Uterus (tissue), 4 donors: ENCODE measurements at places on chromosomes 2 and 18. TPM values are rescaled to one million over a fixed set of nuclear protein-coding genes. Genes with fewer than 3 reads are reported as not detected.

DNA sequence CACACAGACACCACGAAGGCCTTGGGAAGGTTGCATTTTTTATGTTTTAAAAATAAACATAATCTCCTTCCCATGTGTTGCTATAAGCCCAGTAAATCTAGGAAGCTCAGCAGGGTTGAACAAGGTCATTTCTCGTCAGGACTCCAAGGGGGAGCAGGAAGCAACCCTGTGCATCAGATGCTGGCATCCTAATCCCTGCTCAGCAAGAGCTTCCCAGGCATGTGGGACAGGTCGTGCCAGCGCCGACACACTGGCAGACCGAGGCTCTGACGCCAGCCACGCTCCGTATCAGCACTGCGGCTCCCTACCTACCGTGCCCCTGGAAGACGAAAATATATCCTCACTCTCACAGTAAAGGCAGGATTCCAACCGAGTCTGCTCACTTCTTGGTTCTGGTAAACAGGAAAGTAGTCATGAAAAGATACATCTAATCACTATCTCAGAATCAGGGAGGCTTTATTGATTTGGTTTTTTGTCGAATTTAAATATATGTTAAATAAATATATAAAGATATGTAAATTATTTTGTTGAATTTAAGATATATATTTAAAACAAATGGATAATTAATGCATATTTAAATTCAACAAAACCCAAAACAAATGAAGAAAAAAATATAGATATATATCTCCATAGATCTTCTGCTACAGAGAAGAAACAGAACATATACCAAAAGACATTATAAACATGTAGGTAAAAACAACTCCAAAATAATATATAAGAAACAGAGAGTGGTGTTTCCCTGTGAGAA is 61.4 kb downstream of the TXNL1 start:
- DNase-seq, result no peak
- no peaks in the 10 kb centered on the region for H3K36me3 ChIP-seq
- no peaks in the 10 kb centered on the region for H3K27me3 ChIP-seq
- H3K4me1 ChIP-seq, result no peaks in the 10 kb centered on the region
- no peak overlapping the region for H3K27ac ChIP-seq

GRCh38 chr2:44718431-44718830 is 223.1 kb upstream of the SIX3 start:
- no peak overlapping the region for H3K4me3 ChIP-seq
- H3K27me3 ChIP-seq, result no peaks in the 10 kb centered on the region
- DNase-seq, result no peak
- no peaks in the 10 kb centered on the region for H3K36me3 ChIP-seq
- H3K4me1 ChIP-seq, result no peaks in the 10 kb centered on the region

DNA sequence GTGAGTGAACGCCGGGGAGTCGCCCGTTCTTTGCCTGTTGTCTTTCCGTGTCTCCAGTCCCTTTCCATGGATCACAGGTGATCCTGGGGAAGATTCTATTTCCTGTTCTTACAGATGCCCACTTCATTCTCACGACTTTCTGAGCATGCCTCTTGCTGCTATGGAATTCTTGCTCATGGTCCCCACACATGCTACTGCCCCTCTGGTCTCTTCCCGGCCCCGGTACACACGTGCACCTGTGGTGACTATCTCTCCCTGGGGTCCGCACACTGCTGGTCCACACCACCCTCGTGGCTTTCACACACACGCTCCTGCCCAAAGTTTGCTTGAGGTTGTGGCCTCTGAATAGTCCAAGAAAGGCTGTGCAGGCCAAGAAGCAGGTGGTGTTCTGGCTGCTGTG is 67.9 kb upstream of the ALKAL2 start:
- H3K4me3 ChIP-seq, result no peak overlapping the region
- H3K27ac ChIP-seq, result no peak overlapping the region
- no peaks in the 10 kb centered on the region for H3K36me3 ChIP-seq
- no peaks in the 10 kb centered on the region for H3K4me1 ChIP-seq
- no peak for DNase-seq
- H3K27me3 ChIP-seq, result no peaks in the 10 kb centered on the region

SCN2A gene
- 15.8 TPM for total RNA-seq

DNA sequence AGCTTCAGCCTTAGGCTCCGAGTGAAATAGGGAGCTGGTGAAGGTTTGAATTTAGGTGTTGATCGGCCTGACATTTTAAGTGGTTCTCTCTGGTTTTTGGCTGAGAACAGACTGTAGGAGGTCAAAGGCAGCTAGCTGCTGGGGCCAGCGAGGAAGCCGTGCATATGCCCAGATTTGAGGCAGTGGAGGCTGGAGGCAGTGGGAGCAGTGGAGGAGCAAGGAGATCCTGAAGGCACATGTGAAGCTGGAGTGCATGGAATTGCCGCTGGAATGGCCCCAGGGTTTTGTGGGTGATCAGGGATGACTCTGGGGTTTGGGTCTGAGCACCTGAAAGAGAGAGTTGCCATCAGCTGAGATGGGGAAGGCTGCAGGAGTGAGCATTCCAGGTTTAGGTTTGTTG is 25.1 kb downstream of the STEAP3 start:
- no peaks in the 10 kb centered on the region for H3K27me3 ChIP-seq
- H3K4me1 ChIP-seq, result no peaks in the 10 kb centered on the region
- no peak overlapping the region for H3K4me3 ChIP-seq
- no peaks in the 10 kb centered on the region for H3K36me3 ChIP-seq

DNA sequence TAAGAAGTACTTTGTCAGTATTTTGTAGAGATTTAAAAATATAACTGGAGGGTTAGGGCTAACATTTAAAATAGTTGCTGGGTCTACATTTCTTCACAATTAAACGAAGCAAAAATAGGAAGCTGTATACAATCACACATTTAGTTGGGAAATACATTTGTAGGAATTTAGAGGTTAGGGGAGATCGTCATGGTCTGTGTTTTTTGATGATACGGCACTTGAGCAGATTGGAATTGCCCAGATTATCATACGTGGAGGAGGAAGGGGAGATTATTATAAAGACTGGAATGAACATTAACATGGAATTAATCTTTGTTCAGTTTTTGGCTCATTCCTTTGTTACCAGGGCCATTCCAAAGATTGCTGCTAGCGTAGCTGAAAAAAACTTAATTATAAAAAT is 84.6 kb downstream of the MTA3 start:
- H3K27me3 ChIP-seq, result no peaks in the 10 kb centered on the region
- H3K4me1 ChIP-seq, result no peaks in the 10 kb centered on the region
- DNase-seq, result no peak
- H3K4me3 ChIP-seq, result no peak overlapping the region

DNA sequence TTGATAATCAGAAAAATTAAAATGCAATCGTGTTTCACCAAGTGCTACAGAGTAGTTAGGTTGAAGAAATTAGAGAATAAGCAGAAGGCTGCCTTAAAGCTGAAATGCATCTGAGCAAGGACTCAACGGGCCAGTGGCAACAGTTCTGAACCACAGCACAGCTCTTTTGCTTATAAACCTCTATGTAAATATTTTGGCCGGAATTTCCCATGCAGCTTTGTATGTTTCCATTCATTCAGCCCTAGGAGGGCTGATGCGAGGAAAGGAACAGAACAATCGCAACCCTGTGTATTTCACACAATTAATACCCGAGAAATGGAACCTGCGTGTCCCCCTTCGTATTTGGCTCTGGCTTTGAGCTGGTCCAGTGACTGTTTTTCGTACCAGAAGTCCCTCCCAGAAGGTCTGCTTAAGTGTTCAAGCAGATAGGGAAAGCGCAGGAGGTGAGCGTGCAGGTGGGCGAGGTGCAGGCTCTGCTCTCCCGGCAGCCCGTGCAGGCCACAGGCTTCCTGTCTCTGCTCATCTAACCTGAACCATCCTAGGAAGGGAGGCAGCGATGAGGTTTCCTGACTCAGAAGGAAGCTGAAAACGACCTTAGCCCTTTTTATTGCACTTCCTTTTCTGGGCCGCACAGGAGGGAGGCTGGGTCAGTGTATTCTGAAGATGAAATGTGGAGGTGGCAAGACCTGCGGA is 67.3 kb downstream of the ASB1 start:
- H3K27ac ChIP-seq, result no peak overlapping the region
- no peaks in the 10 kb centered on the region for H3K27me3 ChIP-seq
- H3K4me3 ChIP-seq, result no peak overlapping the region
- DNase-seq, result no peak
- H3K4me1 ChIP-seq, result no peaks in the 10 kb centered on the region
- no peaks in the 10 kb centered on the region for H3K36me3 ChIP-seq

DNA sequence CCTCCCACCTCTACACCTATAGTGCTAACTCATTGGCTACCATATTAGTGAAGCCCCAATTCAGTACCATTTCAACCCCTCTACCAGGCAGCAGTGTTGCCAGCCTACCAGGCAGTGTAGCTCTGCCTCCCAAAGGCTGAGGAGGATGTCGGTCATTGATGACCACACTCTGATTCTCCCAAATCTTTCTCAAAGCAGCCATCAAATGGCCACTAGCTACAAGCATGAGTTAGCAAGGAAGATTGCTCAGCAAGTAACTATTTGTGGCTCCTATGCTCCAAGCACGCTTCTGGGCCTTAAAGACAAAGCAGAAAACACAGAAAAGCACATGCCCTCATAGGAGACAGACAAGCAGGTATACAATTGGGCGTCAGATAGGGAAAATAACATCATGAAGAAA is 42.7 kb upstream of the AFF3 start:
- no peaks in the 10 kb centered on the region for H3K4me1 ChIP-seq
- no peaks in the 10 kb centered on the region for H3K27me3 ChIP-seq
- no peak overlapping the region for H3K27ac ChIP-seq
- no peak overlapping the region for H3K4me3 ChIP-seq
- no peaks in the 10 kb centered on the region for H3K36me3 ChIP-seq

GRCh38 chr2:183678908-183679307 is 554.7 kb downstream of the NUP35 start:
- no peak overlapping the region for H3K27ac ChIP-seq
- no peaks in the 10 kb centered on the region for H3K27me3 ChIP-seq
- DNase-seq, result no peak
- no peaks in the 10 kb centered on the region for H3K36me3 ChIP-seq
- no peak overlapping the region for H3K4me3 ChIP-seq
- no peaks in the 10 kb centered on the region for H3K4me1 ChIP-seq

DNA sequence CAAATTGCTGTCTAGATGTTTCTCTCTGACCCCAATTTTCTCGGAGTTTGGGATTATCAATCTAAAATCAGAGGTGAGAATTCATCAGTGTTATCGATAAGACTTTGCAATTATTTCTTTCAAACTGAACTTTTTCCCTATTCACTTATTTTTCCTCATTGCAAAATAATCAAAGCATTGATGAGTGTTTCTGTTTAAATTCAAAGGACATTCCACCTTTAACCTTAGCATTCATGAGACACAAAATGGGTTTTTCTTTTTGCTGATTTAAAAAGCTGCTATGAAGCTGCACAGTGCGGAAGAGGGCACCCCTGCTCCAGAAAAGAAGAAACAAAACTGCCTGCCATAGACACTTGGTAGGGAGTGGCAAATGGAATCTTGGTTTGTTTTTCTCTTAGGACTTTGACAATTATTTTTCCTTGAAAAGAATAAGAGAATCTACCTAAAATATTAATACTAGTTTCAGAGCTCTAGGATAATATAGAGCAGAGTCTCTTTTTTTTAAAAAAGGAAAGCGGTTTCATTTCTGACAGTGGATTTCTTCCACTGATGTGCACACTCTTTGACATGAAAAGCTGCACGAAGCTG is 203.4 kb downstream of the TGIF1 start:
- DNase-seq, result no peak
- H3K4me1 ChIP-seq, result no peaks in the 10 kb centered on the region
- H3K27me3 ChIP-seq, result no peaks in the 10 kb centered on the region
- H3K4me3 ChIP-seq, result no peak overlapping the region

DPP10 gene
- total RNA-seq, result not detected

- no peaks in the 10 kb centered on the region for H3K4me1 ChIP-seq
- no peak overlapping the region for H3K27ac ChIP-seq
- no peaks in the 10 kb centered on the region for H3K36me3 ChIP-seq
- no peak overlapping the region for H3K4me3 ChIP-seq
- H3K27me3 ChIP-seq, result no peaks in the 10 kb centered on the region
These were observed 52.6 kb upstream of the NEMP2 start for GRCh38 chr2:190587106-190587505.

CFAP53 gene
- not detected for total RNA-seq

CNDP1 gene
- total RNA-seq, result 0.90 TPM

ALLC gene
- total RNA-seq, result not detected

DNA sequence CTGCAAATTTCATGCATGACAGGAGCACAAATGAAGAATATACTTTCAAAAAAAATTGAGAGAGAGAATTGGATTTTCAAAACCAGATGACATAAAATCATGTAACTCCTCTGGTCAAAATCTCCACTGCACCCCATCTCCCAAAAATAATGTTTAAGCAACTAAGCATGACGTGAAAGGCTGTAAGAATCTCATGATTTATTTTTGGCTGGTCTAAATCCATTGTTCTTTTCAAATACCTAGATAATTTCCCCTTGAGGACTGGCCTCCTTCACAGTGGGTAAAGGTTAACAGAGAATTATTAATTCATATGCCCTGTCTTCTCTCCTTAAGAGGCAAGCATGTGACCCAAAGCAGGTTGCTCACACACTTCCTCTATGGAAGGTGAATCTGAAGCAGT is 101.5 kb upstream of the CCDC195 start:
- no peak overlapping the region for H3K27ac ChIP-seq
- H3K36me3 ChIP-seq, result no peaks in the 10 kb centered on the region
- H3K4me1 ChIP-seq, result no peaks in the 10 kb centered on the region
- no peak overlapping the region for H3K4me3 ChIP-seq

GRCh38 chr2:12642859-12643258 is 73.9 kb upstream of the TRIB2 start:
- H3K27ac ChIP-seq, result no peak overlapping the region
- no peak overlapping the region for H3K4me3 ChIP-seq
- no peaks in the 10 kb centered on the region for H3K4me1 ChIP-seq

DNA sequence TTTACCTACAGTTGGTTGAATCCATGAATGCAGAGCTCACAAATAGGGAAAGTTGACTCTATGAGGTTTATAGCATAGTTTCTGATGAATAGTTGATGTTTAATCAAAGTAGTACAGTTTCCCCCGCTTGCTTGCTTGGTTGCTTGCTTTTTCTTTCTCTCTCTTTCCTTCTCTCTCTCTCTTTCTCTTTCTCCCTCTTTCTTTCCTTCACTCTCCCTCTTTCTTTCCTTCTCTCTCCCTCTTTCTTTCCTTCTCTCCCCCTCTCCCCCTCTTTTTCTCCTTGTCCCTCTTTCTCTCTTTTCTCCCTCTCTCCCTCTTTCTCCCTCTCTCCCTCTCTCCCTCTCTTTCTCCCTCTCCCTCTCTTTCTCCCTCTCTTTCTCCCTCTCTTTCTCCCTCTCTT is 999.9 kb upstream of the CELF4 start:
- no peaks in the 10 kb centered on the region for H3K36me3 ChIP-seq
- no peak overlapping the region for H3K27ac ChIP-seq
- no peaks in the 10 kb centered on the region for H3K27me3 ChIP-seq
- no peak overlapping the region for H3K4me3 ChIP-seq
- no peak for DNase-seq

- no peak overlapping the region for H3K4me3 ChIP-seq
- H3K4me1 ChIP-seq, result no peaks in the 10 kb centered on the region
- no peaks in the 10 kb centered on the region for H3K36me3 ChIP-seq
- H3K27me3 ChIP-seq, result no peaks in the 10 kb centered on the region
- no peak for DNase-seq
These were observed 18.7 kb upstream of the NCKAP5 start for GRCh38 chr2:133586978-133587377.

DNA sequence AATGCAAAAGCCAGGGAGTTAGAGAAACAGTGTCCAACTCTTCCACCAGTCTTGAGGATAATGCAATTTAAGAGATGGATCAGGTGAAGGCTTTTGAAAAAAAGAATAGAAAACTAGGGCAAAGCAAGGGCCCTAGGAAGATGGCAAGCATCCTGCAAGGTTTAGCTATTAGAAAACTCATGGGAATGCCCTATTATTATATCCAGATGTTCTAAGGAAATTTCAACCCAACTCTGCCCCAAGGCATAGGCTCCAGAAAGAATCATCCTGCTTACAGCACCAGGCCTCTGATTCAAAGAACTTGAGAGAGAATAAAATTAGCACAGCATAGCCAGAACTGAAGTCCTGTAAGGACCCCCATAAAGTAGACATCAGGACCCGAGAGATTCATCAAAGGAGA is 68.1 kb downstream of the EN1 start:
- H3K4me3 ChIP-seq, result no peak overlapping the region
- no peak for DNase-seq
- no peak overlapping the region for H3K27ac ChIP-seq
- H3K36me3 ChIP-seq, result no peaks in the 10 kb centered on the region
